Endodermal cell (in vitro differentiated cells): ENCODE measurements at places on chromosomes 2 and 18.

GRCh38 chr18:46338766-46339165 is 234.6 kb downstream of the HAUS1 start:
- DNase-seq = no peak

- no peak for DNase-seq
These were observed 8.1 kb upstream of the WIPF1 start for GRCh38 chr2:174605687-174606086.

DNA sequence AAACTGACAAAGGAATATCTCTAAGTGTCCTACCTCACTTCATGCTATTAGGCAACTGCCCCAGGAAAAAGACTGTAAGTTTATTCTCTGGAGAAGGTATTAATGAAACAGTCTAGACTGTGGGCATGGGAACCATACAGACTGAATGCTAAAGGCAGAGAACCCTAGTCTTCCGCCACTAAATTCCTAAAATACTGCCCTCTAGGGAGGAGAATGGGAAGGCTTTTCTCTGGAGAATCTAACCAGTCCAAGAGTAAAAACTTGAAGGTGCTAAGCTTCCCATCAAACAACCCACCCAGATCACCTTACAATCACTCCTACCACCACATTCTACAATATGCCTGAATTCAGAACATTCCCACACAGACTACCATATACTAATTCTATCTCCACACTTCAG is 3.4 kb downstream of the SRBD1 start:
- DNase-seq = no peak

- DNase-seq = no peak
These were observed 61.4 kb downstream of the MTX2 start for GRCh38 chr2:176330612-176331011.

DNA sequence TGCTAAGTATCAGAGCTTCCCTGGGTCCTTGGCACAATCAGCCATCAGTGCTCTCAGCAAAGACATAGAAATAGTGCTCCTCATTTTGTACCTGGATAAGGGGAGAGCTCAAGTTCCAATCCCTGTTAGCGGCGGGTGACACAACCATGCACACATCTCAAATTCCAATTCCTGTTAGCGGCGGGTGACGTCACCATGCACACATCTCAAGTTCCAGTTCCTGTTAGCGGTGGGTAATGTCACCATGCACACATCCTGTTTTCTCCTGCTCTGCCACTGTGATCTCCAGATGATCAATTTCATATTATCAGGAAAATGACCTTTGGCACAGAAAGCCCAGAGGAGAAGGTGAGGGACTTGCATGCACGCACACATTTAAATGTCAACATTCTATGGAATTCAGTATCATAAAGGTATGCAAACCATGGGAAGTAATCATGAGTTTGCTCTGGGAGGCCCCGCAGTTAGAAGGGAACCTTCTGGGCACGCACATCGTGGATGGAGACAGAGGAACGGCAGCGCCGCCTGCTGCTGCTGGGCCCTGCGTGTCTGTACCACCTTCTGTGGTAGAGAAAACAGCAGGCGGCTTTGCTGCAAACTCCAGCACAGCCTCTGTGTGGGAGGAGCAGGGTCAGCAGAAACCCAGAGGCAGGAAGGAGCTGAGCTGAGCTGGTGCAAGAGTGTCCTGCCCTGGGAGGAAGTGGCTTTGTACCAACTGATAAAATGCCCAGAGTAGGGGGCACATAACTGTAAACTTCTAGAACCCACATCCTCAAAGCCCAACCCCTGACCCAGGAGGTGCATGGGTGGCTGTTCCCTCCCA is 77.8 kb downstream of the MBP start:
- peak; percentile 86 for DNase-seq

GRCh38 chr18:36143391-36143790 is 13.7 kb downstream of the ELP2 start:
- DNase-seq = no peak

DNA sequence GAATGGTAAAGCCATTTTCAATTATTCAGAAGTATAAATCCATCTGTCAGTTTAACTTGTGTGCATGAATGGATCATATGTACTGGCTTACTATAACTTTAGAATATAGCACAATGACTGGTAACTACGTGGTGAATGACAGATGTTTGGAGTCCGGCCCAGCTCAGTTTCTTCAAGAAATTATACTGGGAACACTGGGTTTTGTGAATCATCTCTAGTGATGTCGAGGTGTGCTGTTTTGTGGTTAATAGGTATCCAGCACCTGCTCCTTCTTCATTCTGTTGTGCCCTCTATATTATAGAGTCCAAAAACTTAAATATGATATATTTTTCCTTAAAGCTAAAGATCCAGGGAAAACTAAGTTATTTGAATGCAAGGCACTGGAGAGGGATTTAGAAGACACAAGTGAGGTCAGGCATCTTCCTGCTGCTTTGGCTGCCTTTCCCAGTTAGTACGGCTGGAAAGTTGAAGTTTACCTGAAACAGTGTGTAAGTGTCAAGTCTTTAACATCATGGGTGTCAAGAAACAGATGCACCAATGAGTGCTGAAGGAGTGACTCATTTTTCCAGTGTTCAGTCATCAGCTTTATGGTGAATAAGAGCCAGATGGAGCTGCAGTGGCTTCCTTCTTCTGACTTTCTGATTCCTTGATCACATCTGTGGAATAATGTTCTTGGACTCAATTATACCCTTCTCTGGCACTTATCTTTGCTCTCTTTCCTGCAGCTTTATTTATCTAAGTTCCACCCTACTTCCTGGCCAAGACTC is 1079.5 kb upstream of the CELF4 start:
- no peak for DNase-seq

GRCh38 chr2:129056309-129056958 is 737.8 kb upstream of the HS6ST1 start:
- no peak for DNase-seq

GRCh38 chr2:159034713-159035112 is 66.3 kb downstream of the TANC1 start:
- DNase-seq = no peak

GRCh38 chr2:55922291-55922907 is 1.2 kb downstream of the EFEMP1 start:
- peak; percentile 73 for DNase-seq

DNA sequence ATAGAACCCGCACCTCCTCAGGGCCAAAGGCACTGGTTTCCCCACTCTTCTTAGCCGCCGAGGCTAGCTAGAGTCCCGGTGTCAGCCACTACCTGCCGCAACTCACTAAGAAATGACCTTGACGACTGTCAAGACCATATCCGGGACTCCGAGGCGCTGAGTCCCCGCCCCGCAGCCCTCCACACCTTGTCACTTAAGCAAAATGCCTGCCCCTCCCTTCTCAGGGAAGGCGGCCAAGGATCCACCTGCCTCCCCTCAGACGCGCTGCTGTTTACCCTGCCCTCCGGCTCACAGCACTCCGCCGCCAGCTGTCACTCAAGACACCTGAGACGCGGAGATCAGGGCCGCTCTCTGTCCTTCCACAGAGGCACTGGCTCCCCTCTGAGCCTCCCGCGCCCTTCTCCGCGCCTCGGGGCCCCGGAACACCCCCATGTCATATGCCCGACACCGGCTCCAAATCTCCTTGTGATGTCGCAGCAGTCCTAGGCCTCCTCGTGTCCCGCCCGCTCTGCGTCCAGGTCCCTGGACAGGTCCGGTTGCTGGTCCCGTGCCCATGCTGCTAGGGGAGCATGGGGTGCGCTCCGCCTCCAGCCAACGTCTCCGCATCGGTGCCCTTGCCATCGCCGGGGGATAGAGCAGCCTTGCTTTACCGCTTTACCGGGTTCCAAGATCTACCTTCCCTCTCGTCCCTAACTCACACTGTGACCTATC is 32.5 kb upstream of the REG3G start:
- DNase-seq = peak; percentile 89

DNA sequence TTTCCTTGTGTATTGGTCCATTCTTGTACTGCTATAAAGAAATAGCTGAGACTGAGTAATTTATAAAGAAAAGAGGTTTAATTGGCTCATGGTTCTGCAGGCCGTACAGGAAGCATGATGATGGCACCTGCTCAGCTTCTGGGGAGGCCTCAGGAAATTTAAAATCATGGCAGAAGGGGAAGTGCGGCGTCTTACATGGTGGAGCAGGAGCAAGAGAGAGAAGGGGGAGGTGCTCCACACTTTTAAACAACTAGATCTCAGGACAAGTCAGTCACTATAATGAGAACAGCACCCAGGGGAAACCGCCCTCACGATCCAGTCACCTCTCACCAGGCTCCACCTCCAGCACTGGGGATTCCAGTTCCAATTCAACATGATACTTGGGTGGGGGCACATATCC is 54.3 kb downstream of the MSH2 start:
- DNase-seq = no peak

GRCh38 chr18:3771121-3771971 is 321.4 kb downstream of the TGIF1 start:
- DNase-seq = peak; percentile 96
